ENCODE measurements at places on chromosomes 3 and 15.

GRCh38 chr3:46477756-46478155, 13.1 kb upstream of the LTF start:
- DNase-seq, result no peak

DNA sequence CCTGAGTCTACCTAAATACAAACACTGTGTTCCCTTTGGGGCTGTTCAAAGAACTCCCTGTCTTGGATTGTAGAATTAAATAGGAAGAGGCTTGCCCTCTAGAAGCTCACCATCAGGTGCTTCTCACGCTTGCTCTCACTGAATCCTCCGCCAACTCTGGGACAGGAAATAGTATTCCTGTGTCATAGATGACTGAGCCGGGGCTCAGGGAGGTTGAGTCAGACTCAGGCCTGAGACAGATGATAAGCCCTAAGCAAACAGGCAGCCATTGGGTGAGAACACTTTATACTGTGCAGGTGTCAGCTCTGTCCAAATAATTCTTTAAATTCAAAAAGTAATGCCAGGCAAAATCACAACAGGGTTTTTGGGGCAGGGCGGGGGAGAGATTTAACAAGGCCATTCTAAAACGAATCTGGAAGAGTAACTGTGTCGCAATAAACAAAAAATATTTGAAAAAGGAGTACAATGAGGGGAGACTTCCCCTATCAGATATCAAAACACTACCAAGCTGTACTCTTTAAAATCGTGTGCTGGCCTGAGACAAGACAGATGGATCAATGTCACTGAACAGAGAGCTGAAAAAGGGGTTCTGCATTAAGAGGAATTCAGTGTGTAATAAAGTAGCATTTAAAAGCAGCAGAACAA, 59.0 kb downstream of the EPHB3 start:
- no peak for DNase-seq

DNA sequence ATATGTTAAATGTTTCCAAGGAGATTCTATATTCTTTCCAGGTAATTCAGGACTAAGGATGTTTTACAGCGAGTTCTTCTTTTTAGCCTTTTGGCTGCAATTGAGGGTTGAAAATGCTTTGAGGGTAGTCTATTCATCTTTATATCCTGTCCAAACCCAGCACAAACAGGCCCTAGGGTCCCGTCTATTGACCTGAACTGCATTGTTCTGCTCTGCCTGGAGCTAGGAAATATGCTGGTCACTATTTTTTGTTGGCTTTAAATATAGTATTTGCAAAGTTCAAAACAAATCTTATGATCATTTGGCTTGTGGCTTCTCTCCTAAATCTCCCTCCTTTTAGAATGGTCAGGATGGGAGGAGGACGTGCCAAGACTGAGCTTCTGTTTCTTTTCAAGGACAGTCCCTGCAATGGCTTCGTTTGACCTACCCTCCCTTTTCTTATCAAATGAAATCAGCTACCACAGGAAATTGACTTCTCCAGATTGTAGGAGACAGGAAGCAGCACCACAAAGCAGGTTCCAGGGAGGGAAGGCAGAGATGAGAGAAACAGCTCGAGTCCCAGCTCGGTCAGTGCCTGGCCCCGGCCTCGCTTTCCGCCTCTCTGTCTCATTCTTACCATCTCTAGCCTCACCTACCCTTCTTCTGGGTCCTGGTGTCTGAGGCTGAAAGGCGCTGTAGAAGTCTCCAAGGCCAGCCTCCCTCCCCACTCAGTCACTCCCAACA, 27.6 kb upstream of the NRROS start:
- no peak for DNase-seq

GRCh38 chr3:131620977-131621376, 118.2 kb upstream of the MRPL3 start:
- DNase-seq, result no peak

- DNase-seq, result no peak
Measured at GRCh38 chr3:11089931-11090330, 64.4 kb upstream of the HRH1 start.

DNA sequence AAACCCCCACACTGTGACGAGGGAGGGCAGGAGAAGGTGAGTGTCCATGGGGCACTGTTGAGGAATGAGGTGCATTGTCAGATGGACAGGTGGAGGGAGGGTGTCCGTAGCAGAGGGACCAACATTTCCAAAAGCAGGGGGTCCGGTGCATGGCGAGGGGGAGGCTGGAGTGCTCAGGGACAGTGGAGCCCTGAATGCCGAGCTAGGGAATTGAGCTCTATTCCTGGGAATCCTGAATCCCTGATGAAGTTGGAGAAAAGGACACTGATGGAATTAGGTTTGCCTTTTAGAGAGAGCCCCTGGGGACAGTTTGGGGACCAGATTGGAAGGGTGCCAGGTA, 7.9 kb upstream of the ANPEP start:
- DNase-seq, result no peak

DNA sequence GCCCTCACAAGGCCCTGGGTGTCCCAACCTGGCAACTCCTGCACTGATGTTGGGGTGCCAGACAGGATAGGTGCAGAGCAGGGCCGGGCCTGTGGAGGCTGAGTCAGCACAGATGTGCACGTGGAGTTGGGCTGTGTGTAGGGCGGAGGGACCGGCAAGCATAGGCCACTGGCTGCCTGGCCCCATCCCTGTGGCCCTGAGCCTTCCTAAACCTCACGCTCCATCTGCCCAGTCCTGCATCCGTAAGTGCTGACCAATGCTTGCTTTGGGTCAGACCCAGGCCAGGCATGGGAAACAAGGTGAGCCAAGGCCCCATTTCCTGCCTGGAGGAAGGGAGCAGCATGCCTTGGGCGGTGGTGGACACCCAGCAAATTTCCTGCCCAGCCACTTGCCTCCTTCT, 5.8 kb upstream of the IQSEC1 start:
- DNase-seq, result no peak

Data from NCI-H345 (cell line).